Putamen (tissue), 1 donor: ENCODE measurements at places on chromosomes 16 and 17.

DNA sequence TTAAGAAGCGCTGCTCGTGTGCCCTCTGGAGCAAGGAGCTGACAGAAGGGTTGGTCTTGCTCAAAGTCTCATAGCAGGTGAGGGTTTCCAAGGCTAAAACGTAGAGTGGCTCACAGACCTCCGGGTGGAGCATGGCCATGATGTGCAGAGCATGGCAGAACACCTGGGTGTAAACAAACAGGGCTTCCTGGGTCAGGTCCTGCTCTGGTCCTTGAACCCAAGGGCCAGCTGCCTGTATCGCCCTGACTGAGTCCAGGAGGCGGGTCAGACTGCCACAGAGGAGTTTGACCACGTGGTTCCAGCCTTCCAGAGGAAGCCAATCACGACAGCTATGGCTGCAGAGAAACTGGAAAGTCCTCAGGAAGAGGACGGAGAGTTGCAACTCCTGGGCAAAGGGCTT lies 7.1 kb downstream of the GEMIN4 start:
- DNase-seq = no peak

- no peak for DNase-seq
These were observed 527 bp upstream of the MGAT5B start for GRCh38 chr17:76867578-76868175.

DNA sequence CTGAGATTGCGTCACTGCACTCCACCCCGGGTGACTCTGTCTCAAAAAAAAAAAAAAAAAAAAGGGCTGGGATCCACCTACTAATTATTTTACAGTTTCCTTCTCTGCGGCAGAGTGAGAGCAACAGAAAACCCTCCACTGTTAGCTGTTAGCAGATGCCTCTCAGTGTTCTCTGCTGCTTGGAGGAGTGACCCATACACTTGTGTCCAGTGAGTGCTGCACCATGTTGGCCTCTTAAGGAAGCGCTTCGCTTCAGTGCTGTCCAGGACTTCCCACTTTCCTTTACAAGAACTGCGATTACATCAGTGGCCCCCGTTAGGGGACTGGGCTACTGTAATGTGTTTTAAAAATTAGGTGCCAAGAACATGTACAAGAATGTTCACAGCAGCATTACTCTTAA lies 18.4 kb upstream of the CLEC18B start:
- DNase-seq = no peak

GRCh38 chr17:37502009-37502936 lies 12.6 kb downstream of the DUSP14 start:
- no peak for DNase-seq

- DNase-seq = no peak
These were observed 4.0 kb downstream of the SLC16A13 start for GRCh38 chr17:7039832-7040231.

GRCh38 chr17:32240750-32241149 lies 24.9 kb upstream of the RHBDL3 start:
- DNase-seq = no peak

- no peak for DNase-seq
These were observed 14.0 kb upstream of the IL27 start for GRCh38 chr16:28520672-28521071.

- no peak for DNase-seq
These were observed 10.7 kb upstream of the MRPS23 start for GRCh38 chr17:57860414-57860999.

GRCh38 chr17:42285346-42286050 lies 2.8 kb upstream of the STAT5A start:
- DNase-seq = no peak

DNA sequence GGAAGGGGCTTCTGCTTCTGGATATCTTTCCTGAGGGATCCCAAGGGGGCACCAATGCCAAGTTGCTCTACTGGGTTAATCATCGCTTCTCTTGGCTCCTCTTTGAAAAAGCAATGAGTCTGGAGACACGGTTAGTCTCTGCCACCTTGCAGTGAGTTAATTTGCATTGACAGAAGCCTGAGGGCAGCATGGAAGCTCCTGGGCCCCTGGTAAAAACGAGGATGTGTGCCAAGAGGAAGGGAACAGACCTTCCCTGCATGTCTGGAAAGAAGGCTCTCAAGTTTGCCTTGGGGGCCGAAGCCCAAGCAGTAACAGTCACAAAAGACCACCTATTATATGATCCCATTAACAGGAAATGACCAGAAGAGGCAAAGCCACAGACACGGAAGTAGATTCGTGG lies 86.7 kb downstream of the IRX5 start:
- DNase-seq = no peak

DNA sequence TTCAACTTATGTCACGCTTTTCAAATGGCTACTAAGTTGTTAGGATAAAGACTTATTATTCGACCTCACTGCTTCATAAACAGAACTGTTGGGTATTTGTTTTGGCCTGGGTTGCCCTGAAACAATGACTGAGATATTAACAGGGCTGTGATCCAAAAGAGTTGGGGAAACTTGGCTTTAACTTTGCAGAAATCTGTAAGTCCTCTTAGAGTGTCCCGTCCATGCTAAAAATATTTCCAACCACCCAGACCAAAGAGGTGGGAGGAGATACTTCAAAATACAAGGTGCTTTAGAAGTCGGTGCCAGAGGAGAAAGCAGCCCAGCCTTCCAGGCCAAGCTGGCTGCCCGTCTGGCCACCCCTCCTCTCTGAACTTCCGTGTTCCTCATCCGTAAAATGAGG lies 16.1 kb upstream of the SPATA32 start:
- no peak for DNase-seq

DNA sequence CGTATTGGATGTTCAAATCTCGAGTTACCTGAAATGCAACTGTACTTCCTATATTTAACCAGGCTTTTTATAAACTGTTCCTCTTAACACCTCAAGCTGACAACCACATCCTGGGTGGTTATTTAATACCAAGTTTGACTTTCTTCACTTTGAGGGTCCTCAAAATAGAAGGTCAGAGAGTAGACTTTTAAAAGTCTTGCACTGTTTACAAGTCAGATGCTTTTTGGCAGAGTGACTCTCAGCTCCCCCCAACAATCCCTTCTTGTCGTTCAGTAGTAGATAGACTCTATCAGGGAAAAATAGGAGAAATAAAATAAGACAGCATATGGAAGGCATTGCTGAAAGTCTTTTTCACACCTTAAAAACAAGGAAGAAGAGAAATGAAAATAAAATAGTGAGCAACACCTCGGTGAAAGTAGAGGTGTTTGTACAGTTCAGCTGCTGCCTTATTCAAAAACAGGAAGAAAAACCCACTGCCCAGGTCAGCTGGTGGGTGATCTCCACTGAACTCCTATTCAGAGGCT lies 650.4 kb downstream of the WWOX start:
- no peak for DNase-seq

DNA sequence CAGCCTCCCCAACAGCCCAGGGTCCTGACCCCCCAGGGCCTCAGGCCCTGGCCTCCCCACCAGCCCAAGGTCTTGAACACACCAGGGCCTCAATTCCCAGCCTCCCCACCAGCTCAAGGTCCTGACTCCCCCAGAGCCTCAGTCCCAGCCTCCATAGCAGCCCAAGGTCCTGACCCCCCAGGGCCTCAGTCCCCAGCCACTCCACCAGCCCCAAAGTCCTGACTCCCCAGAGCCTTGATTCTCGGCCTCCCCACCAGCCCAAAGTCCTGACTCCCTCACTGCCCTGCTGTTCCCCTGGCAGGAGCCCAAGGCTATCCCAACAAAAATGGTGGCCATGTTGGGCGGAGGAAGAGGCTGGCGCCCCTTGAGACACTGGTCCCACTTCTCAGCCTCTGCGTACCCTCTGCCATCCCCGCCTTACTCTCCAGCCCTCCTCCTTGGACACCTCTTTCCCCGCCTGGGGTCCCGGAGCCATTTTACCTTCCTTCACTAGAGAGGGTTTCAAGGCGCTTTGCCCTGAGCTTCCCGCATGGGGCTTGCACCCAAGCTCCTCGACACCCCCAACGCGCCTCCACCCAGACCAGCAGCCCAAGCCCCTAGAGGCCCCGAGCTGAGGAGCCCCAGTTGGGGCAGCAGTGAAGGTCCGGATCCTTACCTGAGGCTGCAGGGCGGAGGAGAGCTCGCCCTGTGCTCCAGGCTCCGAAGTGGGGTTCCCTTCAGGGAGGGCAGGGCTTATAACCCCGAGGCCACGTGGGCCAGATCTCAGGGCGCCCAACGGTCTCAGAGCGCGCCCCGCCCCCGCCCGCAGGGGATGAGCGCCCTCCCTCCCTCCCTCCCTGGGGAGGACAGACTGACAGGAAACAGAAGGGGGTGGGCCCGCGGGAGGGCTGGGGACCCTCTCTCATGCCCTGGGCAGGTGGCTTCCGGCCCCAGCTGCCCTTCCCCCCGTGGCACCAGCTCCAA lies 3.5 kb upstream of the TSPOAP1 start:
- no peak for DNase-seq

GRCh38 chr17:63439687-63440086 lies 6.4 kb downstream of the CYB561 start:
- no peak for DNase-seq

DNA sequence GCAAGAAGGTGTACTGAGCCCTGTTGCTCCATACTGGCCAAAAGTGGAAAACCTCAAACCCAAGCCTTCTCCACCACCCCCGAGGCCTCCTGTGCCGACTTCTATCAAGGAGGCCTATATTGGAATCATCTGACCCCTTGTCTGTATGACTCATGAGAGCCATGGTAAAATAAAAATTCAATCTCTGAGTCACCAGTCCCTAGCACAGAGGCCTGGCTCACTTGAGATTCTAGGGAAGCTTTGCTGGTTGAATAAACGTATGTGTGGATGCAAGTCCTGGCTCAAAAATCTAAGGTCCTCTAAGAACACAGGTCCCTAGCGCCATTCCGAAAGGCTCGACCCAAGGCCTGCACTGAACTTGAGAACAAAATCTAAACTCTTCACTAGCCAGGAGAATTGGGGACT lies 15.0 kb downstream of the NSMCE1 start:
- no peak for DNase-seq

- DNase-seq = no peak
These were observed 24.9 kb downstream of the GSE1 start for GRCh38 chr16:85637808-85638647.

DNA sequence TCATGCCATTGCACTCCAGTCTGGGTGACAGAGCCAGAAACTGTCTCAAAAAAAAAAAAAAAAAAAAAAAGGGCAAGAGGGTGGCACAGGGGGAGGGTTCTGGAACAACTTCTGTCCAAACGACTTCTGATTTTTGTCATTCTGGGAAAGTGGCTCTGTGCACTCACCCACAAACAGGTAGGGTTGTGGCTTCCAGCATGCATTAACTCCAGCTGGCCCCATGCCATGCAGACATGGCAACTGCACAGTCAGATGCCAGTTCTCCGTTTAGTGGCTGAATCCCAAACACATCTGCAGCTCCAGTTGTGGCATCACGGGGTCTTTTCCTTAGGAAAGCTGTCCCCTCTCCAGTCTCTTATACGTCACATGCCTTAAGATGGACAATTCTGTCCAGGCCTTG lies 30.3 kb downstream of the B4GALNT2 start:
- DNase-seq = no peak

DNA sequence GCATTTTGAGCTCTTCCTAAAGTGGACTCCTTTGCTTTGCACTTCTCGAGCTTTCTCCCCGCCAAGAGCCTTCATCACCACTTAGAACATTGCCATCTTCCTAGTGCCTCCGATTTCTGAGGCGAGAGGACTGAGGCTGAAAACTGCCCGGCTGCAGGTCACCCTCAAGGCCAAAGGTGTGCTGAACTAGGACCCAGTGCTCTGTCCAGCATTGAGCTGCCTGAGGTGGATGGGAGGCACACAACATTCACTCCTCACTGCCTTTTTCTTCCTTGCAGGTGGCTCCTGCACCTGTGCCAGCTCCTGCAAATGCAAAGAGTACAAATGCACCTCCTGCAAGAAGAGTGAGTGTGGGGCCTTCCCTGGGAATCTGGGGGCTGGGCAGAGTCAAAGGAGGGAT lies 5.4 kb downstream of the MT1A start:
- DNase-seq = no peak

DNA sequence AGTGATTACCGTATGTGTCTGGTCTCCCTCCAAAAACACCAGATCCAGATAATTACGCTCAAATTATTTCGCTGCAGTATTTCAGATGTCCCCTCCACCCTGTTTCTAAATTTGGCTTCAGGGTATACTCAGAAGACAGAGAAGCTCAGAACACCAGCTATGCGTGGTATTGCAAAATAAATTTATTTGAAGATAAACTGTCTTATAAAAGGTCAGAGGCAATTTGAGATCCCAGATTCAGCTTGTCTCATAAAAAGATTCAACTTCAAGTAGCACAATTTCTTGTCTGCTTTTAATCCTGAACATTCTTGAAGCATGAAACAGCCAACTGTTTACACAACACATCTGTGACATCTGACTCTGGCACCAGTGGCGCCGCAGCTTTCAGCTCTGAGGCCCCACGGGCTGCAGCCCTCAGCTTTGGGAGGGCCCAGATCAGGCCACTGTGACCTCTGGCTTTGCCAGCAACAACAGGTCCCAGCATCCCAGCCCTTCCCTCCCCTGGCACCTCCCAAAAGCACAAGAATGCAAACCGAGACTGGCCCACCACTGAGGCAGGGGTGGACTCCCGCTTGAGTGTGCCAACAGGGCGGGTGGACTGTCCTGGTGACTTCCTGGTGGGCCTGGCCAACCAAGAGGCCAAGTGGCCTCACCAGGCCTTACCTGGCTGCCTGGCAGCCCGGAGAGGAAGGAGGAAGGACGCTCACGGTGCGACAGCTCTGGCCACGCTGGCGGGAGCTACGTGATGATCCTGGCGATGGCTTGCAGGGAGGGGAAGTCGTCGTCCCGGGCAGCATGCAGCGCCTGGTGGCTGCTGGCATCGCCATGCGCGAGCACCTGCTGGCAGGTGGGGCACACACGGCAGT lies 8.0 kb downstream of the SYNGR3 start:
- no peak for DNase-seq

- DNase-seq = no peak
These were observed 13.2 kb downstream of the CMTM3 start for GRCh38 chr16:66617728-66618127.

GRCh38 chr16:30095166-30096078 lies 591 bp downstream of the YPEL3 start:
- DNase-seq = no peak

- no peak for DNase-seq
These were observed 77.1 kb downstream of the PRKCA start for GRCh38 chr17:66379544-66379943.

- no peak for DNase-seq
These were observed 3.0 kb upstream of the CBX4 start for GRCh38 chr17:79842136-79842655.

DNA sequence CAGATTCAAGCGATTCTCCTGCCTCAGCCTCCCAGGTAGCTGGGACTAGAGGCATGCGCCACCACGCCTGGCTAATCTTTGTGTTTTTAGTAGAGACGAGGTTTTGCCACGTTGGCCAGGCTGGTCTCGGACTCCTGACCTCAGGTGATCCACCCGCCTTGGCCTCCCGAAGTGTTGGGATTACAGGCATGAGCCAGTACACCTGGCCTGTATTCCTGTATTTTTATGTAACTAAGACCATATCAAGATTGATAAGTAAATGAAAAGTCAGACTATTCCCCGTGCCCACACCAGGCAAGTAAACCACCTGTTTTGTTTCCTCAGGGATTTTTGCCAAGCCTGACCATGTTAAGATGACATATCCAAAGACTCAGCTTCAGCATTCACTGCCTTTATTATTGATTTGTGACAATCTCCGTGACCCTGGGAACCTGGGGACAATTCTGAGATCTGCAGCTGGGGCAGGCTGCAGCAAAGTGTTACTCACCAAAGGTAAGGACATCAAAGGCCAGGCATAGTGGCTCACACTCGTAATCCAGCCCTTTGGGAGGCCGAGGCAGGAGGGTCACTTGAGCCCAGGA lies 5.6 kb downstream of the MRM3 start:
- no peak for DNase-seq
